ENCODE measurements at places on chromosomes 4 and X.

DNA sequence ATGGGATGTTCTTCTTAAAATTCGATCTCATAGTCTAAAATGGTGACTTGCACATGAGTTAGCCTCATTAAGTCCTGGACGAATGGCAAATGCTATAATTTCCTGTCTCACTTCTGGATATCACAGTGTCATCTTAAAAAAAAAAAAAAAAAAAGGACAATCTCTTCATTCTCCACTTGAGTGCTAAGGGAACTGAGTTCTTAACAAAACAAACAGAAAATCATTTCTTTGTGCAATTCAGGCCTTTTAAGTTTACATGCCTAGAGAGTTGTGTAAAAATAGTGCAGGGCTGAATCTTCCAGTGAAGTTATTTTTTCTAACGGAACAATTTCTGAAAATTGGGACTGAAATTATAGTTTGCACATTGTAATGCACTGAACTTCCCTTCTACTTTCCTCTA, 122.8 kb upstream of the FAT1 start:
- no peak for DNase-seq

DNA sequence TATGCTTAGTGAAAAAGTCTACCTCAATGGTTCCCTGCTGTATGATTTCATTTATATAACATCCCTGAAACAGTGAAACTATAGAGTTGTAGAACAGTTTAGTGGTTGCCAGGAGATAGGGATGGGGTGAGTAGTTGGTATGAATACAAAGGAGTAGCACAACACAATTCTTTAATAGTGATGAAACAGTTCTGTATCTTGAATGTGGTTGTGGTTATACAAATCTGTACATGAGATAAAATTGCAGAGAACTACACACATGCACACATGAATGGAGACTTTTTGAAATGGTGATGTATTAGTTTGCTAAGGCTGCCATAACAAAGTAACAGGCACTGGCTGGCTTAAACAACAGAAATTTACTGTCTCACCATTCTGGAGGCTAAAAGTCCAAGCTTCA, 677.1 kb downstream of the ADGRL3 start:
- DNase-seq: no peak

DNA sequence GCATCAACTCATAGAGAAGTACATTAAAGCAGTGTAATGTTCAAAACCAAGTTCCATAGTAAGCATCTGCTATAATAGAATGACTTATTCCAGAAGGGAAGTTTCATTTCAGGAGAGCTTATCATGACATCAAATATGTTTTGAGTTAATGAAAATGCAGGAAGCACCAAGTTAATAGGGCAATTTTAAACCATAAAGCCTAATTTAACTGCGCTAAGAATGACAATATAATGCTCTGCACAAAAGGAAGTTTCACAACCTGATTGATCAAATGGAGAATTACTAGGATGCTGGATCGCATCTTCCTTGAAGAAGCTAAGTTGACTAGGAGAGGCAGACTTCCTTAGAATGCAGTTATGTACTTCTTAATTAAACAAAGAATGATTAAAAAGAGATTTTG, 416.9 kb upstream of the MAGEB2 start:
- no peak for DNase-seq

DNA sequence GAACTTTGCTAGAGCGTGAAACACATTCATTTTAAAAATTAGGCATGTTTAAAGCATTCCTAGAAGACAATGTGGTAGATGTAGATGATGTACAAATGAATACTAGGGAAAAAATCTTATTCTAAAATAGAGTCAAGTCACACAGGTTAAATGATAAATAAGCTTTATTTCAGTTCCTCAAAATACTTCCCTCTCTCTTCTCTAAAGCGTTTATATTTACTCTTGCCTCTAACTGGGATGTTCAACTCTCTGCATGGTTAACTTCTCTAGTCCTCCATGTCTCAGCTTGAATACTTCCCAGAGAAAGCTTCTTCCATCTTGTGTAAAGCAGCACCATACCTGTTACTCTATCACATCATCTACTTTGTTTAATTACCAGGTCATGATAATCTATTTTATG, 30.9 kb upstream of the GLRA3 start:
- no peak for DNase-seq

DNA sequence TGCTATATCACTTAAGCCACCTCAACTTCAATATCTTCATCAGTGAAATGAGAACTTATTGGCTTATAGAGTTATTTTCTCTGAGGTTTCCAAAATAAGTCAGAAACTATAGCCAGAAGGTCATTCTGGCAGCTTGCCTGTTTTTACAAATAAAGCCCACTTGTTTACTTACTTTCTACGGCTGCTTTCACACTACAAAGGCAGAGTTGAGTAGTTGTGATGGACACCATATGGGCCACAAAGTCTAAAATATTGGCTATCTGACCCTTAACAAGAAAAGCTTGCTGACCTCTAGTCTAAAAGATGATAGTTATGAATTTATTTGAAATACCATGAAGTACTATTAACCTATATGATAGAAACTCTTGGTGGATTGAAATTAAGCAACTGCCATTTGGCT, 67.3 kb upstream of the ATOH1 start:
- no peak for DNase-seq

DNA sequence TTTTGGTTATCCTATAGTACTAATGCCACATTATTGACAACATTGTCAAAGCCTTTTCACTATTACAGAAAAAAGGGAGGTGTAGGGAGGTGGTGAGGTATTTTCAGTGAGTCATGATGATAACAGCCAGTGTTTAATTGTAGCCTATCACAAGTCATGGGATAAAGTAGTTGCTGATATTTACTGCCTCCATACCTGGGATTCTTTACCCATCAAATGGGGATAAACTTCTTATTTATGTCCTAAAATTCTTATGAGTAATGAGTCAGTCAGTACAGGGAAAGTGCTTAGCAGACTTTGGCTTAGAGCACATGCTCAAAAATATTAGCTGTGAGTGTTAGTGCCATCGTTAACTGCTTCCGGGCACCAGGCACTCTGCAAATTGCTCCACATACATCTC, 25.7 kb downstream of the ADGRG2 start:
- no peak for DNase-seq

DNA sequence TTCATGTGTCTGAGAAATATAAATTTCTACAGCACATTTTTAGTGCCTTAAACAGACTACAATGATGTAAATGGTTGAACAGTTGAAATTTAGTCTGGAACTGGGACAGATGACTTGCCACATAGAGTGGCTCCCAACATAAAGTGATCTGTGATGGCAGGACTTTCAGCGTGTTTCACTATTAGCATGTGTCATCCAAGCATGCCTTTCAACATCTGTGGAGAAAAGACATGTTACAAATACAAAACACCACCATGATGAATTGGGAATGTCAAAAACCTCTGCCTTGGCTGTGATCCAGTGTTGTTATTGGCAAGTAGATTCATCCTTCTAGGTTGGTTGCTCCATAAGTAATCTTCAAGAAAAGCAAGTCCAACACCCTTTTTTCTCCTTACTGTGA, 348.7 kb downstream of the MAPK10 start:
- no peak for DNase-seq
